Heart right ventricle (tissue), 16 donors: ENCODE measurements at places on chromosomes 4 and X. TPM values are rescaled to one million over a fixed set of nuclear protein-coding genes. Genes with fewer than 3 reads are reported as not detected.

Gene MAGEA12
- total RNA-seq = not detected

Gene FMR1NB
- total RNA-seq = not detected

Gene SLIT2
- total RNA-seq = 5.9 TPM

Gene EGFL6
- not detected for total RNA-seq

Gene P2RY4
- 0.35 TPM for total RNA-seq

Gene PPARGC1A
- 66.3 TPM for total RNA-seq

Gene CT45A5
- total RNA-seq = not detected

Gene GPR173
- total RNA-seq = 1.5 TPM

Gene JCHAIN
- 4.9 TPM for total RNA-seq

- H3K27me3 ChIP-seq = no peaks in the 10 kb centered on the region
- no peak overlapping the region for H3K27ac ChIP-seq
- no peak for DNase-seq
- H3K4me3 ChIP-seq = no peak overlapping the region
- H3K36me3 ChIP-seq = no peaks in the 10 kb centered on the region
These were observed 37.4 kb downstream of the CXorf58 start for GRCh38 chrX:23945206-23945605.

GRCh38 chr4:164512124-164512523 lies 241.8 kb upstream of the SMIM31 start:
- H3K27me3 ChIP-seq = no peaks in the 10 kb centered on the region
- H3K36me3 ChIP-seq = no peaks in the 10 kb centered on the region
- H3K4me3 ChIP-seq = no peak overlapping the region
- H3K4me1 ChIP-seq = no peaks in the 10 kb centered on the region
- no peak for DNase-seq

DNA sequence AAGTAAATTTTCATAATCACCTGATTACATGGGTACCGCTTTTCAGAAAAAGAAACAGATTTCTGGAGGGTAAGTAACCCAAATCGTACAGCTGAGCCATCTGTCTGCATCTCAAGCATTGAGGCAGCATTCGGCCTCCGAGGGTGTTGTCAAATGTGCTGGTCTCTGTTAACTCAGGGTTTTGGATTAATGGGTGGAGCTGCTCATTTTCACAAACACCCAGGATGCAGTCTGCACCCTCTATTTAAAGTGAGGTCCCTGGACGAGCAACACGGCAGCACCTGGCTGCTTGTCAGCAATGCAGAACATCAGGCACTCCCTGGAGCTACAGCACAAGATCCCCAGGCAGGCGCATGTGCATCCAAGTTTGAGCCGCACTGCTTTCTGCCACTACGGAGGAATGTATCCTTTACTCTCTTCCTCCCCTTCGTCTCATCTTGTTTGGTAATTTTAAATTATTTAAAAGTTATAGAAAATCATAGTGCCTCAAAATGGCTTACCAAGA lies 24.7 kb upstream of the NAP1L5 start:
- H3K36me3 ChIP-seq = peaks cover 29% of the 10 kb centered on the region
- H3K27ac ChIP-seq = no peak overlapping the region
- peaks cover 25% of the 10 kb centered on the region for H3K4me1 ChIP-seq
- DNase-seq = peak; percentile 47
- H3K4me3 ChIP-seq = no peak overlapping the region

- no peak for DNase-seq
- no peaks in the 10 kb centered on the region for H3K36me3 ChIP-seq
- peaks cover 6% of the 10 kb centered on the region for H3K4me1 ChIP-seq
- no peaks in the 10 kb centered on the region for H3K27me3 ChIP-seq
- no peak overlapping the region for H3K4me3 ChIP-seq
These were observed 290.3 kb downstream of the LDB2 start for GRCh38 chr4:16608123-16608522.

GRCh38 chrX:8688776-8689175 lies 43.2 kb downstream of the ANOS1 start:
- no peaks in the 10 kb centered on the region for H3K27me3 ChIP-seq
- H3K36me3 ChIP-seq = no peaks in the 10 kb centered on the region
- DNase-seq = no peak
- no peaks in the 10 kb centered on the region for H3K4me1 ChIP-seq
- no peak overlapping the region for H3K4me3 ChIP-seq

DNA sequence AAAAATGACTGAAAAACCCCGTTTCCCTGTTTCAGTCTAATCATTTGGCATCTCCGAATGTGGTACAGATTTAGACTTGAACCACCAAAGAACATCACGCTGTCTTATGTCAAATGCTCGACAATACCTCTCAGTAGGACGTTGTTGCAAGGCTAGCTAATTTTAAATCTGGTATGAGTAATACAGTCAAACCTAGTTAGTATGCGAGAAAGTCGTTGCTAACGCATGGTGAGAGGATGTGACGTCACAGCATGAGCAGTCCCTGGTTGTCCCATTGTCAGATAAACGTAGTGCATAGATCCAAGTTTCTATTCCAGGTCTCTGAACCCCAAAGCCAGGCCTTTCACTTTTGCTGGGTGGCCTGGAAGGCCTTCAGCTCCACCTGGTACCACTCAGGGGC lies 44.7 kb downstream of the SETD7 start:
- no peaks in the 10 kb centered on the region for H3K27me3 ChIP-seq
- H3K4me1 ChIP-seq = no peaks in the 10 kb centered on the region
- DNase-seq = no peak
- H3K36me3 ChIP-seq = no peaks in the 10 kb centered on the region
- no peak overlapping the region for H3K27ac ChIP-seq
- no peak overlapping the region for H3K4me3 ChIP-seq

DNA sequence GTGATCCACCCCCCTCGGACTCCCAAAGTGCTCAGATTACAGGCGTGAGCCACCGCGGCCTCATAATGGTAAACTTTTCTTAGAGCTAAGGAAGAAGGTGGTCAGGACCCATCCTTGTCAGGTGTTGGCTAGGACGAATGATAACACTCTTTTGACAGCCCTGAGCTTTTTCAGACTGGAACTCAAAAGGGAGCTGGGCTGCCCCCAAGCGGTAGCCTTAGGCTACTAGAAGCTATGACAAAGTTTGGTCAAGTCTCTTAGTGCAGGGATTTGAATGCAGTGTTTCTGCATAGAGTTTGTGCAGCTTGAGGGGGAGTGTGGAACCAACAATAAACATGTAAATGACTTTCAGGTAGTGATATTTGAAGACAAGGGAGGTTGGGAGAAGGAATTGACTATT lies 11.8 kb upstream of the HSD17B10 start:
- no peak overlapping the region for H3K4me3 ChIP-seq
- no peak overlapping the region for H3K27ac ChIP-seq
- H3K4me1 ChIP-seq = no peaks in the 10 kb centered on the region
- H3K27me3 ChIP-seq = no peaks in the 10 kb centered on the region
- DNase-seq = peak; percentile 17
- no peaks in the 10 kb centered on the region for H3K36me3 ChIP-seq

- H3K4me1 ChIP-seq = peaks cover 32% of the 10 kb centered on the region
- no peaks in the 10 kb centered on the region for H3K36me3 ChIP-seq
- H3K27ac ChIP-seq = no peak overlapping the region
- no peaks in the 10 kb centered on the region for H3K27me3 ChIP-seq
These were observed 2.9 kb downstream of the NOCT start for GRCh38 chr4:139018501-139018900.

DNA sequence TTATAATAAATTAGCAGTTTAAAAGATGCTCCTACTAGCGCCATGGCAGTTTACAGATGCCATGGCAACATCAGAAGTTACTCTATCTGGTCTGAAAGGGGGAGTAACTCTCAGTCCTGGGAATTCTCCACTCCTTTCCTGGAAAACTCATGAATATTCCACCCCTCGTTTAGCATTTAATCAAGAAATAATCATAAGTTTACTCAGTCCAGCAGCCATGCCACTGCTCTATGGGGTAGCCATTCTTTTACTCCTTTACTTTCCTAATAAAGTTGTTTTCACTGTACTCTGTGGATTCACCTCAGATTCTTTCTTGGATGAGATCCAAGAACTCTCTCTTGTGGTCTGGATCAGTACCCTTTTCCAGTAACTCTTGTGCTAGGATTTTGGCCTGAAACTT lies 52.3 kb downstream of the GUCY1B1 start:
- H3K36me3 ChIP-seq = no peaks in the 10 kb centered on the region
- no peak overlapping the region for H3K27ac ChIP-seq
- no peak overlapping the region for H3K4me3 ChIP-seq
- no peaks in the 10 kb centered on the region for H3K27me3 ChIP-seq

DNA sequence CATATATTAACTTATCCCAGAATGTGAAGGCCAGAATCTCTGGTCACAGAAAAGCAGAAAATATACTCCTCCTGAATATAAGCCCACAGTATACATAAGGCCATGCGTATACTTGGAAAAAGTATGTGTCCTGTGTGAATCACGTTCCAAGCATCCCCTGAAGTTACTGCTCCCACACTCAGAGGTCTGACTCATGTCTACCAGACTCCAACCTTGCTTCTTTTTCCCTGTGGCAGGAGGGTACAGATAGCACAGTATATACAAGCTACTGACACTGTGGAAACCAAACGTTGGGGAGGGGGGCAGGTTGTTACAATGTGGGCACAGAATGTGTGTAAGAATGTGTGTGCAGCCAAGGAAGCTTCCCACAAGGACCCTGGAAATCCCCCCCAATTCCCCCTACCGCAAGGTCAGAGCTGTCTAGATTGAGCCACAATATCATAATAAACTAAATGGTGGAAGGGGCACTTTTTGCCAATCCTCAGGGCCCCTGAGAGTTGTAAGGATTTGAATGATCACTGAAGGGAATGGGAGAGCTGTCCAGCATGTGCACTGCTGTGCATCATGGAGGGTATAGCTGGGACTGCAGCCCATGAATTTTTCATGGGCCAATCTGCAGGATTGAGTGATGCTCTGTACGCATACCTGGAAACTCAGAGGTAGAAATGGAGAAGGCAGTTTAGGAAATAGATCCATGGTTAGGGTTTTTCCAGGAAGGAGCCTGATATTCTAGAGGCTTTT lies 7.4 kb upstream of the RELL1 start:
- H3K27ac ChIP-seq = no peak overlapping the region
- H3K36me3 ChIP-seq = no peaks in the 10 kb centered on the region
- H3K4me1 ChIP-seq = no peaks in the 10 kb centered on the region
- H3K27me3 ChIP-seq = no peaks in the 10 kb centered on the region
- DNase-seq = no peak

GRCh38 chr4:113591982-113592381 lies 169.6 kb downstream of the CAMK2D start:
- H3K27ac ChIP-seq = peak overlapping the region; percentile 34
- H3K27me3 ChIP-seq = no peaks in the 10 kb centered on the region
- peaks cover 30% of the 10 kb centered on the region for H3K4me1 ChIP-seq
- H3K36me3 ChIP-seq = no peaks in the 10 kb centered on the region
- no peak overlapping the region for H3K4me3 ChIP-seq
- DNase-seq = no peak

- no peak for DNase-seq
- H3K4me3 ChIP-seq = no peak overlapping the region
- H3K4me1 ChIP-seq = no peaks in the 10 kb centered on the region
- H3K36me3 ChIP-seq = no peaks in the 10 kb centered on the region
- H3K27ac ChIP-seq = no peak overlapping the region
These were observed 223.0 kb downstream of the PAPSS1 start for GRCh38 chr4:107497054-107497453.

- H3K27me3 ChIP-seq = no peaks in the 10 kb centered on the region
- H3K4me3 ChIP-seq = peak overlapping the region; percentile 10
- no peaks in the 10 kb centered on the region for H3K4me1 ChIP-seq
- H3K27ac ChIP-seq = no peak overlapping the region
These were observed 46.3 kb downstream of the TEX13B start for GRCh38 chrX:107935664-107936433.

- no peaks in the 10 kb centered on the region for H3K27me3 ChIP-seq
- no peaks in the 10 kb centered on the region for H3K36me3 ChIP-seq
- no peaks in the 10 kb centered on the region for H3K4me1 ChIP-seq
- H3K27ac ChIP-seq = no peak overlapping the region
- H3K4me3 ChIP-seq = no peak overlapping the region
- DNase-seq = no peak
These were observed 13.2 kb downstream of the HS3ST1 start for GRCh38 chr4:11415409-11416070.

GRCh38 chr4:8682725-8683124 lies 90.2 kb downstream of the CPZ start:
- DNase-seq = no peak
- H3K4me3 ChIP-seq = no peak overlapping the region
- H3K36me3 ChIP-seq = no peaks in the 10 kb centered on the region
- H3K27ac ChIP-seq = no peak overlapping the region
- no peaks in the 10 kb centered on the region for H3K4me1 ChIP-seq

GRCh38 chrX:152876931-152877840 lies 20.7 kb upstream of the ZNF185 start:
- no peak overlapping the region for H3K27ac ChIP-seq
- H3K36me3 ChIP-seq = no peaks in the 10 kb centered on the region
- no peak overlapping the region for H3K4me3 ChIP-seq
- no peaks in the 10 kb centered on the region for H3K4me1 ChIP-seq
- no peaks in the 10 kb centered on the region for H3K27me3 ChIP-seq

GRCh38 chrX:76454456-76454927 lies 27.0 kb downstream of the MAGEE1 start:
- H3K27ac ChIP-seq = no peak overlapping the region
- no peaks in the 10 kb centered on the region for H3K36me3 ChIP-seq
- H3K4me1 ChIP-seq = no peaks in the 10 kb centered on the region
- no peak for DNase-seq

DNA sequence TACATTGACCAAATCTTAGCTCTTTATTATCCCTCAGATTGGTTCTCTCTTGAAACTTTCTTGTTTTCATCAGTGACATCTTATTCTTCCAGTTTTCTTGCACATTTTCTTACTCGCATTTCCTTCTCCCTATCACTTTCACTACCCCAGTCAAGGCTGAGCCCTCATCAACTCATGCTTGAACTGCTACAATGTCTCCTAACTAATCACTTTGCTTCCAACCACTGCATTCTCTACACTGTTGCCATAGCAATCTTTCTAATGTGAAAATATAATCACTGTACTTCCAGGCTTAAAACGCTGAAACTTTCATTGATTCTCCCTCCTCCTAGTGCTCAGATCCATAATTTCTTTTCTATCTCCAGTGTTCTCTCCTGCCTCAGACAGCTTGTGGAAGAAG lies 22.2 kb upstream of the LPAR4 start:
- no peak overlapping the region for H3K4me3 ChIP-seq
- H3K27ac ChIP-seq = no peak overlapping the region
- DNase-seq = no peak
- H3K4me1 ChIP-seq = no peaks in the 10 kb centered on the region
- H3K36me3 ChIP-seq = no peaks in the 10 kb centered on the region

DNA sequence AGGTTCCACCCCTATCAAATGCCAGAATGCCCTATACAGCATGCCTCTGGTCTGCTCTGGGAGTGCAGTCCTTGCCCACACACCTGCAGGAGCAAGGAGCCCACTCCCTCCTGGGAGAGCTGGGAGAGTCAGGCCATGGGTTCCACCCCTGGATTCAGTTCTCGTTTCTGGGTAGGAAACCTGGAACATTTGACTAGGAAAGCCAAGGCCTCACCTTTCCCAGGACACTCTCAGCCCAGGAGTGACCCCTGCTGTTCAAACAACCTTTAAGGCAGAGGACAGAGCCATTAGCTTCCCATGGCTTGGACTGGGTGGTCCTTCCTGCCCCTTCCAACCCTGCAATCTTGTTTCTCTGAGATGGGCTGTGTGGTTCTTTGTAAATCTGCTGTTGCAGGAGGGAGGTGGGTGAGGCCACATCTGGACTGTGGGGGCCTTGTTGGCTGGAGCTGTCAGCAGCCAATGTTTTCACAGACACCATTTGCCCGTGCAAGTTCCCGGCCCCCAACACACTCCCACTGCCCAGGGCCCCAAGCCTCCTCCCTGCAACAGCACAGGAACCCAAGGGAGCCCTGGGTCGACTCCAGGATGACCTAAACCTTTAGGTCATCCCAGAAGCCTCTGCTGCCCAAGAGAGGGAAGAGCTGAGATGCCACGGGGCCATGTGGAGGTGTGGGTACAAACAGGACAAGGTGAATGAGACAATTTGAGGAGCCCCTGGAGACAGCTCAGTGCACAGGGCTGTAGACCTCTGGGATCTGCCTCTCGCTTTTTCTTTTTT lies 104.4 kb downstream of the PJA1 start:
- no peaks in the 10 kb centered on the region for H3K27me3 ChIP-seq
- H3K27ac ChIP-seq = no peak overlapping the region
